ENCODE measurements at places on chromosomes 5 and 9.

GRCh38 chr5:60219921-60220320 is 326.4 kb upstream of the PDE4D start:
- no peak for DNase-seq

GRCh38 chr5:28286566-28286965 is 1248.2 kb upstream of the CDH9 start:
- DNase-seq: no peak

DNA sequence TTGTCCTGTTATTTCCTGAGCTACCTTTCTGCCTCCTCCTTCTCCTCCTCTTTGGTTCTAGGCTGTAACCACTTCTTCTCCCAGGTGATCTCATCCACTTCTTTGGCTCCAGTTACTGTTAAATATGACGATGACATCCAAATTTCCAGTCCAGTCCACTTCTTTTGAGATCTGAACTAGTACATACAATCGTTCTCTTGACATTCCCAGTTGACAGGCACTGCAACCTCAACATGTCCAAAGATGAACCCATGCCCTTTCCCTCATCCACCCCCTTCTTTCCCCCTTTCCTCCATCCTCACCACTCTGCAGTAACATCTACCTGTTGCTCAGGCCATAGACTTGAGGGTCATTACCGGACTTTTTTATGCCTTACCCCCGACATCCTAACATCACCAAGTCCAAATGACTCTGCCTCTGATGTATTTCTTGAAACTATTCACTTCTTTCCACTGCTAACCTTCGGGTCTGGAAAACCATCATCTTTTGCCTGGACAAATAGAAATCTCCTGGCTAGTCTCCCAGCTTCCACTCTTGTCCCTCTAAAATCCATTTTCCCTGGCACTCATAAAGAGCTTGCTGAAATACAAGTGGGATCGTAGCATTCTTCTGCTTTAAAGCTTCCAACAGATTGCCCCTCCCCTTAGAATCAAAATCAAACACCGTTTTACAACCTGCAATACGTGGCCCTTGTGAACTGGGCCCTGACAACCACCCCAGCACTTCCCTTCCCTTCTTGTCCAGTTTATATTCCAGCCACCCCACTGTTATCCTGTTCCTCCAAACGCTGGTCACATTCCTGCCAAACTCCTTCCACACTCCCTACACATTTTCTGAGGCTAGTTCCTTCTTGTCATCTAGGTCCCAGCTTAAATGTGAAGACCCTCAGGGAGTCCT is 31.5 kb downstream of the KLF9 start:
- DNase-seq: no peak

- DNase-seq: no peak
Observed at GRCh38 chr5:14331386-14331781, 188.2 kb downstream of the TRIO start.

GRCh38 chr9:38318759-38319495 is 73.6 kb upstream of the ALDH1B1 start:
- DNase-seq: no peak

GRCh38 chr5:168332042-168332441 is 40.6 kb downstream of the WWC1 start:
- no peak for DNase-seq

DNA sequence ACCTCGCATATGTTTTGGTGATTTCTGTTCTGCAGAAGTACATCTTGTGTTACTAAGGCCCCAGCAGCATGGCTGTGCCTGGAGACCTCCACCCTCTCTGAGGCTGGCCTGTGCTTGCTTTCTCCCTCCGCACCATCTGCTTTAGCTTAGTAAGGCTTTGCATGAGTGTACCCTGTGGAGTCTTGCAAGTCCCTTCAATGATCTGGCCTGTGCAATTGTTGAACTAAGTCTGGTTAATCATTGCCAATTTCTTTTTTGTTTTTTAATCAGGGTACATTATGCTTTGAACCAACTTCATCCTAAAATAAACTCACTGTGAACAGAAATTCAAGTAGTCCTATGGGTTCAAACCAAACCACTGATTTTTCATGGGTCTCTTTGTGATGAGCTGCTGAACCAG is 32.3 kb downstream of the ACOT12 start:
- no peak for DNase-seq

DNA sequence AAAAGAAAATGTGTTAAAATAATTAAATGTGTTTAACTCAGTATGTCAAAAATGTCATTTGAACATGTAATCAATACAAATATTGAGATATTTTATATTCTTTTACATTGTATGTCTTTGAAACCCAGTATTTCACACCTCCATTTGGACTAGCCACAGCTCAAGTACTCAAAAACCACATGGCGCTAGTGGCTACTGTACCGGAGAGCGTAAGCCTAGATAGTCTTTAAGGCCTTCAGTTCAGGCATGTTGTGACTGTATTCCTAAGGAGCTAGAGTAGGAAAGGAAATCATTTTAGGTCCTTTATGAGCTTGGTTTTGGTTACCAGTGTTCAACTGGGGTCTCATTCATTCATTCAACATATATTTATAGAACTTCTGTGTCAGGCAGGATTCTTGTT is 12.8 kb downstream of the FBXW2 start:
- no peak for DNase-seq
